IPS-NIHi11 (cell line): ENCODE measurements at places on chromosomes 7 and 10.

GRCh38 chr7:66170309-66171231, 34.6 kb upstream of the TPST1 start:
- no peak for DNase-seq

GRCh38 chr10:109929501-109930219, 6.3 kb upstream of the XPNPEP1 start:
- DNase-seq: no peak

DNA sequence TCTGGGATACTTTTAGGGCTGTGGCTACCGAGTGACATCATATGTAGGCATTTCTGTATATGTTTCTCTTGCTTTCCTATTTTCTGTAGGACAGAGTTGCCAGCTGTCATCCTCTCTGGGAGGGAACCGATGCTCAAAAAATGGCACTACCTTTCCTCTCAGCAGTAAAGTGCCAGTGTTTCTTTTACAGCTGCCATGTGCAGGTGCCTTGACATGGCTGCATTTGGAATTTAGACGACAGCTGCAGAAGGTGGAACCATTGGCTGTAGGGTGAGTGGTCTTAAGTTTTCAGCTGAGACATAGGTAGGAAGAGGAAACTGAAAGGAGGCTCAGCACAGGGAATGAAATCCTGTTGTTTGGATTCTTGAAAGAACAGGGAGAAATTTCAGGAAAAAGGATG, 20.2 kb upstream of the RPA3 start:
- no peak for DNase-seq

DNA sequence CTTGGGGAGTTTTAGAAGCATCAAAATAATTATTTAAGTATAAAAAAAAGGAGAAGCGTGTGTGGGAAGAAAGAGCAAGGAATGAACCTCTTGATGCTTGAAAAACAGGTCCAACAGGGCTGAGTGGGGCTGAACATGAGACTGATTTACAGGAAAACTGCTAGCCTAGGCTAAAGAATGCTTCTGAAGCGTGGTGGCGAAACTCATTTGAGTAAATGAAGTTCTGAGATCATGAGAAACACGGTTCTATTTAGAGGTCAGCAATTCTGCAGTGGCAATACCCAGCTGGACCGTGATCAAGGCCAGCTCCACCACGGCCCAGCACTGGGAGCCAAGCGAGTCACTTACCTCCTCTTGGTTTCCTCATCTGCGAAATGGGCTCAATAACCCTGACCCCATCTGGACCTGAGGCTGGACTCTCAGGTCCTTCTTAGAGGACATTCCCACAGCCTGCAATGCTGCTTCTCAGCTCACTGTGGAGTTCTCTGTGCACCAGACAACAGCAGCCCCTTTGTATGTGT, 140.1 kb upstream of the ADAM12 start:
- DNase-seq: no peak

DNA sequence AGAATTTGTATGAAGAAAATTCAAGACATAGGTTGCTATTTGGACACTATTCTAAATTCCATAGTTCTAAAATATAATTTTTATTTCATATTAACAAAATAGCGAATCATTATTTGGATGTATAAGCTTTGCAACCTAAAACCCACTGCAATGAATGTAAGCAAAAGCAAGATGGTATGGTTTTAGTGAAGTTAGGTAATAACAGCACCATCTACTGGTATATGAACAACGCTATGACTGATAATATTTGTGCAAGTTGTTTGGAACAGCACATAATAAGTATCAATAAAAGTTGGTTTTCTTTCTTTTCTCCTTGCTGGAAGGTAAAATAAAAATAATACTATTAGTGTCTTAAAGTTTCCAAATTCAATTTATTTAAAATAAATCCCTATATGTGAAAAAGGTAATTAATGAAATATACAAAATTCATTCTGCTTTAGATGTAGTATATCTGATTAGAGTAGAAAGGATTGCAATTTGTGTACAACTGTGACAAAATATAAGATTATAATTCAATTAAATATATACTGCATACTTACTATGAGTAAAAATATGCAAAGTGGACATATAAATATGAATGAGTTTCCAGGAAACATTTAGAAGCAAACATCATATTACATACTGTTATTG, 79.0 kb upstream of the LSM8 start:
- peak; percentile 26 for DNase-seq

GRCh38 chr7:159004411-159004810, 140.3 kb downstream of the VIPR2 start:
- no peak for DNase-seq

DNA sequence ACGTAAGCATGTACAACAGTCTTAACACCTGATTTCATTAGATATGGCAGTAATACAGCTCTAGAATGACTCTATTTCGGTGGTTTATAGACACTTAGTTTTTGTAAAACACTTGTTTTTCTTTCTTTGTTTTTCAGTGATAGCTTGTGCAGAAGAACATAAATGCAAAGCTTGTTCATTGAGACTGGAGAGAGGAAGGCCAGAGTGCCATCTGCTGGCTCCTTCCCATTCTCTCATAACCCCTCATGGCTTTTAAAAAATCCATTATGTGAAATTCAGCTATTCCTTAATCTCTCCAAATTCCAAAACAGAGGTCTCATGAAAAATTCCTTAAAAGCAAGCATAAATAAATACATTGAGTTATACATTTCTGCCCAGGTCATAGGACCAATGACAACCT, 76.3 kb downstream of the CACNB2 start:
- no peak for DNase-seq

DNA sequence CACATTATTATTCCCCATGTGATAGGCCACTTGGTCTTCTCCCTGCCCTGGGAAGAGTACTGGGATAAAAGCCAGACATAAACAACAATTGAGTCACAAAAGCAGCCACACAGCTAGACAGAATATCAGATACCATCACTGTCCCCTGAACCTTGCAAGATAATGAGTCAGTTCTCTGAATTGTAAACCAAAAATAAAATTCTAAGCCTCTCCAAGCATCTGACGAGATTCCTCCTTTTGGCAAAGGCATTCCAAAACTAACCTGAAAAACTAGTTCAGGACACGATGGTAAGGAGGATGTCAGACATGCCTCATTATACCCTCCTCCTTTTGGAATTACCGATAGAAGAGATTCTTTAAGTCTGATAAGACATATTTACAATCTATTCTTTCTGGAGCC, 450.7 kb downstream of the HTR7 start:
- no peak for DNase-seq

- no peak for DNase-seq
Observed at GRCh38 chr7:123749537-123749857, 694 bp upstream of the WASL start.

- DNase-seq: no peak
Observed at GRCh38 chr10:51999096-51999495, 299.7 kb upstream of the CSTF2T start.

DNA sequence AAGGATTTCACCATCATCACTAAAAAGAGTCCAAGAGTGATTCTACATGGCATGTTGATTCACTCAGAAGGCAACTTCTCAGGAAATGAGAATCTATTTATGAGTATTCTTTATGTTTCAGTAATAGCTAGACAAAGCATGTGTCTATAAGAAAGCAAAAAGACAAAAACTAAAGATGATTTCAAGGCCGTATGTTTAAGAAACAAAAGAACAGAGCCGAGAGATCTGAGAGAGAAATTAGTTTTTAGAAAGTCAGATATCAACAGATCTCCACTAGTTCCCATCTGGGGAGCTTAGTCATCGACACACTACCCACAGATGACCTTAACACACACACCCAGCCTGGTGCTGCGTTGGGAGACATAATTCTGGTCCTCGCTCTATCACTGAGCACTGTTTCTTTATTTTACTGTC, 21.0 kb downstream of the PIP4K2A start:
- no peak for DNase-seq

GRCh38 chr7:11206177-11206899, 232.7 kb downstream of the PHF14 start:
- DNase-seq: no peak

DNA sequence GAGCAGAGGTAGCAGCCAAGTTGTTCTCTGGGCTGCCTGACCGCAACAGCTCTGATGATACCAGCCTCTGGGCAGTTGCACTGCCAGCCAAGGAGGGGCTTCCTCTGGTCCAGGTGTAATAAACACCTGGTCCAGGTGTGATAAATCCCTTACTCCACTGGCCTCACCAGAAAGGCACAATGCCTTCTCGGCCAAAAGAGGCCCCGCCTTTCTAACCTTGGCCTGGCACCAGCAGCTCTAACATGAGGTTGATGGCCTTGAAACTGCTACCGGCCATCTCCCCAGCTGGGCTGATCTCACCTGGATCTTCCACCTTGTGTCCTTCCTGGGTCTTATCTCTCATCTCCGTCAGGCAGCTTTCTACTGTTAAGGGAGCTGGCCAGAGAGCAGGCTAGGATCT, 45.5 kb upstream of the PDZD8 start:
- DNase-seq: no peak

GRCh38 chr7:134182078-134182477, 54.9 kb downstream of the LRGUK start:
- DNase-seq: no peak

- no peak for DNase-seq
Observed at GRCh38 chr10:93475871-93476270, 6.3 kb downstream of the MYOF start.

DNA sequence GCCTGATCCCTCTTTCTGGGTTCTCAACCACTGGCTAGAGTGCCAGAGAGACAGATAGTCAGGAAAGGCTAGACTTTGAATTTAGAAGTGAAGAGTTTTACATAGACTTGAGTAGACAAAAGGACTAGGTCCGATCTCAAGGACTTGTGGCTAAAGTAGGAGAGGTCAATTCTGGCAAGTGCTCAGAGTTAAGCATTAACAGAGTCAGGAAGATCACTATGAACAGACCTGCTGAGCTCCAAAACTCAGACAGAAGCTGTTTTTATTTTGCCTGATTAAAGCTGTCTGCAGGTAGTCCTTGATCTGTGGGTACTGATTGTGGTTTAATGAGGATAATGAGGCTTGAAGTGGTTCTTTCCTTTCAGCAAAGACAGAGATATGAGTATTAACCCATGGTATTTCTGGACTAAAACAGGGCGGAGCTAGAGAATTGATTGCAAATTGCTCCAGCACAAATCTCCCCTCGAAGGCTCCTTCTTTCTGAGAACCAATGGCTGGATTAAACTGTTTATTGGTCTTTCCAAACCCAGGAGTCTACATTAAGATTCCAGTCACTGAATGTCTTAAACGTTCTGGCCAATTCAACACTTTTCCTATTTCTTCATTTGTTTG, 423.2 kb downstream of the IPMK start:
- no peak for DNase-seq

- no peak for DNase-seq
Observed at GRCh38 chr10:58326967-58327381, 7.8 kb upstream of the UBE2D1 start.

- DNase-seq: no peak
Observed at GRCh38 chr10:43685744-43686143, 37.1 kb upstream of the ZNF32 start.

GRCh38 chr7:31906479-31907171, 163.6 kb downstream of the PDE1C start:
- DNase-seq: no peak

GRCh38 chr7:70856901-70857630, 274.9 kb upstream of the GALNT17 start:
- DNase-seq: peak; percentile 74

DNA sequence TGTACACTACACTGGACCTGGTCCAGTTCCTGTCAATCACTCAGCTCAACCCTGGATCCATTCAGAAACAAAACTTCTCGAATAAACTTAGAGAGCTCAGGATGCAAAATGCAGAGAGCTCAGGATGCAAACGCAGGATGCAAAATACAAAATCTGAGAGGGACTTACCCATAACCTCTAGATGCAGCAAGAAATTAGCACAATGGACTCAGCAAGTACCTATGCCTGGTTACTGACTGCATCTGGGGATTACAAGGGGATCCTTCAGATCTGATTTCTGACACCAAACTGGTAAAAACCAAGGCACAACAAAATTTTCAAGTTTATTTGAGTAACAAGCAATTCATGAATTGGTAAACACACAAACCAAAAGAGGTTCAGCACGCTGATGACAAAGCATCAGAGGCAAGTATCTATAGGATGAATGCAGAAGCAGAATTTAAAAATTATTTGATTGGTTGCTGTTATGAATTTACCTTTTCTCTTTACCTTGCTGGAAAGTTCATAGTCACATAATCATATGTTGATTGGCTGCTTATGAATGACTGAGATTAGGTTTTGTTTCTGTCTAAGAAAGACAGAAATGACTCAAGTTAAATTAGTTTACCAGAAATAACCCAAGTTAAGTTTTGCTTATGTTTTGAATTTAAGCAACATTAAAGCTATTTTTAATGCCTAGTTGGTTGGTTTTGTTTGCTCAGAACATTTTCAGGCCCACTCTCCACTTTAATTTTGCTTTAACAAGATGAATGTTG, 11.4 kb downstream of the GIMAP6 start:
- no peak for DNase-seq

GRCh38 chr7:98360221-98361130, 40.4 kb downstream of the BAIAP2L1 start:
- peak; percentile 36 for DNase-seq

DNA sequence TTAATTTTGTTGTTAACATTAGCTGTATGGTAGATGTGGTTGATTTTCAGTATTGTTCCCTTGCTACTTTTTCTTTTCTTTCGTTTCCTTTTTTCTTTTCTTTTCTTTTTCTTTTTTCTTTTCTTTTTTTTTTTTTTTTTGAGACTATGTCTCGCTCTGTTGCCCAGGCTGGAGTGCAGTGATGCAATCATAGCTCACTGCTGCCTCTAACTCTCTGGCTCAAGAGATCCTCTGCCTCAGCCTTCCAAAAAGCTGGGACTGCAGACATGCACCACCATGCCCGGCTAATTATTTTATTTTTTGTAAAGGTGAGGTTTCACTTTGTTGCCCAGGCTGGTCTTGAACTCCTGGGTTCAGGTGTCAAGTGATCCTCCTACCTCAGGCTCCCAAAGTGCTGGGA, 14.4 kb downstream of the SLC26A3 start:
- no peak for DNase-seq

DNA sequence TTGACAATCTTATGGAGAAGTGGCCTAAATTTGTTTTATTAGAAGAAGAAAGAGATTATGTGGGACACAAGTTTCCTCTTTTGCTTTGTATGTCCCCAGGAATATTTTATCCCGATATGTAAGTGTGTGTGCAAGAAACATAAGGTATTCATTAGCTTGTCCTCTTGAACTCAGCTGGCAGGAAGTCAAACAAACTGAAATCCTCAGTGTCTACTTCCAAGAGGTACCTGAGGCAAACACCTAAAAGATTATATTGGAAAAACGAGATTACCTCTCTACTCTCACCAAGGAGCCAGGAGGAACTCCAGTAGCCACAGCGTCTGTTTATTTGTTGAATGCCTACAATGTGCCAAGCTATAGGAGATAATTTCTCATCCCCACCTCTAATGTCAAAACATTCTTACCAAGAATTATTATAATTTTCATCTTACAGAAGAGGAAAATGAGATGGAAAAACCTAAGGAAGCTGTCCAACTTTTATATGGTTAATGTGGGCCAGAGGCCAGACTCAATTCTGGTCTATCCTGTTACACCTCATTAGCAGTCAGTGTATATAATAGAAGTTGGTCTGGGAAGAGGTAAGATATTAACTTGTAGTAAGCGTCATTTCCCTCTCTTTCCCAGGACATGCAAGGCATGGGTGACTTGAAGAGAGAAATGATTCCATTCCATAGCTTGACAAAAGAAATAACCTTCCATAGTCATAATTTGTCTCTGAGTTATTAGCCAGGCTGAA, 692.7 kb downstream of the MAGI2 start:
- DNase-seq: no peak
